ENCODE measurements at places on chromosomes 6 and 20.

DNA sequence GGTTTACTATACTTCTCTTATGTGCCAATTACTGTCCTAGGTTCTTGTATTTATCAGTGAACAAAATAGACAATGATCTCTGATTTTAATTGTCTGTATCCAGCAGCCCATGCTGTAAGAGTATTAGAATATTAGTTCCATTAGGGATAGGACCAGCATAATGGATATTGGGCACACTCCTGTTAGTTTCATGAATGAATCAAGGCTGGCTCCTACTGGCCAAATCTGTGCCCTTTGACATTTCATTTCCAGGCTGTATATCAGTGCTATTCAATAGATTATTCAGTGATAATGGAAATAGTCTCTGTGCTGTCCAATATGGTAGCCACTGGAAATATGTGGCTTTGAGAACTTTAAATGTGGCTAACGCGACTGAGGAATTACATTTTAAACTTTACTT, 1007.9 kb upstream of the FLRT3 start:
- DNase-seq: no peak

DNA sequence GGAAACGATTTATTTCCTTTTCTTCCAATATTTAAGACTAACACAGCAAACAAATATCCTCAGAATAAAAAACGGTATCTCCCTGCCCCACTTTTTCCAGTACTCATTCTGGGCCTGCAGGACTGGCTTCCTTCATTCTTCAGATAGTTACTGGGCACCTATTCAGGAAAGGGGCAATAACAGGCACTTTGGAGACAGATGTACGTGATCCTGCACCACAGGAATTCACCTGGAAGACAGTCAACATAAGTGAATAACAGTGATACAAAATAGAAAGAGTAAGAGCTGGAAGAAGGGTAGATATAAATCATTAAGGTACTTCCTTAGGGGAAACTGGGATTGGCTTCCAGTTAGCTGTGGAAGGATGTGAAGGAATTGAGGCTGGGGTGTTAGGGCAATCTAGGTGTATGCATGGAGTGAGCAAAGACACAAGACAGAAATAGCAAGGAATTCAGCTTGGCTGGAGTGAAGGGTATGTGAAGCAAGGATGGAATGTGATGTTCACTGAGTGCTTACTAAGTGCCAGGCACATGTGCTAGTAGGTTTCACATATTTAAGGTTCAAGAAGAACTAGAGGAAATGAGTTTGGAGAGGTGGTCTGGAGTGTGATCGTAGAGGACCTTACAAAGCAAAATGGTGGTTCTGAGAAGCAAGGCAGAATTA, 49.3 kb upstream of the FAM83C start:
- DNase-seq: no peak

DNA sequence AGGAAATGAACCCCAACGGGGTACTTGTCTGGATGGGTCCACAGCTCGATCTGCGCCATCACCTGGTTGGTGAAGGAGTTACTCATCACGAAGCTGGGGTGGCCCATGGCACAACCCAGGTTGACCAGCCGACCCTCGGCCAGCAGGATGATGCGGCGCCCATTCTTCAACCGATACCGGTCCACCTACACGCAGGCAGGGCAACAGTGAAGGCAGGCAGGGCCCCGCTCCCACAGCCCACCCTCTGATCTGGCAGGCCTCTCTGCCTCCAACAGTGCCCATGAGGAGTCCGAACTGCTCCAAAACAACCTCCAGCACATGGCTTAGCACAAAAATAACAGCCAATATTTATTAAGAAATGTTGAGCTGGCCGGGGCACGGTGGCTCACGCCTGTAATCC, 17.7 kb downstream of the AHCY start:
- no peak for DNase-seq

DNA sequence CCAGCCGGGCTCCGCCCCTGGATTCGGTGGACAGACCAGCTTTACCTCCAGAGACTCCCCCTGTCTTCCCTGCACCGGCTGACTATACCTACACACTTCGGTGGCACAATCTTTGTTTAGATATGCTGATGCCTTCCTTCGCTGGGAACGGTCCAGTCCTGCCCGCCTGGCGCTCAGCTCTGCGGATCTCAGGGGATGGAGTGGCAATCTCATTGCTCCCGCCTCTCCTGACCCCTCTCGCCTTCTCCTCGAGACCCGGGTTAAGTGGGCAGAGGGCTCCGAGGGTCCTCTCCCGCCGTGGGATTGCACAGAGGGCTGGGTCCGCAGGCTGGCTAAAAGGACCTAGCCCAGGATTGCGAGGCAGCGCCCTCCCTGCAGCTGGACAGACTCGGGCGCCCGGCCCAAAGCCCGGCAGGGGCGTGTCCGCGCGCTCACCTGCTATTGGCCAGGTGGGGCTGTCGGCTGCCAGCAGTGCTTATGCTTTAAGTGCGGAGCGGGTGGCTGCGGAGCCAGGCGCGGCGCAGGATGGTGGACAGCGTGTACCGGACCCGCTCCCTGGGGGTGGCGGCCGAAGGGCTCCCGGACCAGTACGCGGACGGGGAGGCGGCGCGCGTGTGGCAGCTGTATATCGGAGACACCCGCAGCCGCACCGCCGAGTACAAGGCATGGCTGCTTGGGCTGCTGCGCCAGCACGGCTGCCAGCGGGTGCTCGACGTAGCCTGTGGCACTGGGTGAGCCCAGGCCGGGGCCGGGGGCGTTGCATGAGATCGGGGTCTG, at the start of gene GNMT:
Gene GNMT (plus strand): TSS at position 512 of the 777 bp plus-strand sequence. CDS start 14 bp downstream, at position 526.
- peak; percentile 62 for DNase-seq

DNA sequence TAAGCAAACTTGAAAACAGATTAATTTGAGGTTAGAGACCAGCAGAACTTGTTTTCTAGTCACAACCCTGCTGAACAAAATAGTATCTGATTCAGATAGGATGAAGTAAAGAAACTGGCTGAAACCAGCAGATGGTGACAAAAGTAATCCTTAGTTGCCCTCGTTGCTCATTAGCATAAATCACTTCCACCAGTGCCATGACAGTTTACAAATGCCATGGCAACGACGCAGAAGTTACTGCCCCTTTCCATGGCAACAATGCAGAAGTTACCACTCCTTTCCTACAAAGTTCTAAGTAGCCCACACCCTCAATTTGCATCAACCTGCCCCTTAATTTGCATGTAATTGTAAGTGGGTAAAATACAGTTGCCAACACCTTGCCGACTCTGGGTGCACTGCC, 23.7 kb downstream of the SNRPB start:
- DNase-seq: no peak

DNA sequence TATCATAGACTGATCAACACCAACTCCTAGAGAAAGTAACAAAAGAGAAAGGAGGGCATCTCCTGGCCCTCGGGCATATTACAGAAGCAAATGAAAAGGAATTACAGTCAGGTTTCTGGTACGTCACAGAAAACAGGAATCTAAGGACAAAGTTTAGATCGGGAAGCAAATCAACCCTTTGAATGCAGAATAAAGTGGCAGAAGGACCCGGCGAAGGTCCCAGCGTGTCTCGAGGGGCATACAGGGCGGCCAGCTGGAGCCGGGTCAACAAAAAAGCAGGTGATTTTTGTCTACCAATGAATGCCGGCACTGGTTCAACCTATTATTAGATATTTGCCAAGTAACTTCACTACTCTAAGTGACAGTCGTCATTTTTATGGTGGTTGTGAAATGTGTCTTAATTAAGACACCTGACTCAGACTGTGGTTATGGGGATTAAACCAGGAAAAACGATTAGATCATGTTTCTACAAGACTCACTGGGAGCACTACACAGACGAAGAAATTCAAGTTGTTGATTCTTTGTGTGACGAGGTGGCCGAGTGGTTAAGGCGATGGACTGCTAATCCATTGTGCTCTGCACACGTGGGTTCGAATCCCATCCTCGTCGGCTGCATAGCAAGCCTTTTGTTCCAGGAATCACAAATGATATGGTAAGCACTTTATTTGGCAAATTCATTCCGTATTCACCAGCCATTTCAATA, 12.4 kb upstream of the ZSCAN9 start:
- no peak for DNase-seq

DNA sequence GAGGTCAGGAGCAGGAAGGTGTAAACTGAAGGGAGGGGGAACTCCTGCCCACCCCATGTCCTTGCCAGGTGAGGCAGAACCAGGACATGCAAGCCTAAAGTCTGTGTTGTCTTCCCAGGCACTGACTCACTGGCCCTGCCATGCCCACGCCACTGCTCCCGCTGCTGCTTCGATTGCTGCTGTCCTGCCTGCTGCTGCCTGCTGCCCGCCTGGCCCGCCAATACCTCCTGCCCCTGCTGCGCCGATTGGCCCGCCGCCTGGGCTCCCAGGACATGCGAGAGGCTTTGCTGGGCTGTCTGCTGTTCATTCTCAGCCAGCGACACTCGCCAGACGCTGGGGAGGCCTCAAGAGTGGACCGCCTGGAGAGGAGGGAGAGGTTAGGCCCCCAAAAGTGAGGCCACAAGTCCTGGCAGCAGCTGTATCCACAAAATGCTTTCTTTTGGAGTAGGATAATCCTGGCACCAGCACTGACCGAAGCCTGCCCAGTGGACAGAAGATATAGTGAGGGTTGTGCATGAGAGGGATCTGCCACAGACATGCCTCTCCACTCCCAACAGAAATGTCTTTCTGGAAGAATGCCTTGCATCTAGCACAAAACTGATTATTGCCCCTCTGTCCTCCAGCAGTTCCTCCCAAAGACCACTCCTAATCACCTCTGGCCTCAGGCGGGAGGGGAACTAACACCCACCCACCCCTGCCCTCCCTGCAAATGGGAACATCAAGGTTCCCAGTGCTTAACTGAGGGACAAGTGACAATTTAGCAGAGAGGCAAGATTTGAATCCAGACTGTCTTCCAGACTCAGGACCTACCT, 812 bp downstream of the MYMX start:
- no peak for DNase-seq

DNA sequence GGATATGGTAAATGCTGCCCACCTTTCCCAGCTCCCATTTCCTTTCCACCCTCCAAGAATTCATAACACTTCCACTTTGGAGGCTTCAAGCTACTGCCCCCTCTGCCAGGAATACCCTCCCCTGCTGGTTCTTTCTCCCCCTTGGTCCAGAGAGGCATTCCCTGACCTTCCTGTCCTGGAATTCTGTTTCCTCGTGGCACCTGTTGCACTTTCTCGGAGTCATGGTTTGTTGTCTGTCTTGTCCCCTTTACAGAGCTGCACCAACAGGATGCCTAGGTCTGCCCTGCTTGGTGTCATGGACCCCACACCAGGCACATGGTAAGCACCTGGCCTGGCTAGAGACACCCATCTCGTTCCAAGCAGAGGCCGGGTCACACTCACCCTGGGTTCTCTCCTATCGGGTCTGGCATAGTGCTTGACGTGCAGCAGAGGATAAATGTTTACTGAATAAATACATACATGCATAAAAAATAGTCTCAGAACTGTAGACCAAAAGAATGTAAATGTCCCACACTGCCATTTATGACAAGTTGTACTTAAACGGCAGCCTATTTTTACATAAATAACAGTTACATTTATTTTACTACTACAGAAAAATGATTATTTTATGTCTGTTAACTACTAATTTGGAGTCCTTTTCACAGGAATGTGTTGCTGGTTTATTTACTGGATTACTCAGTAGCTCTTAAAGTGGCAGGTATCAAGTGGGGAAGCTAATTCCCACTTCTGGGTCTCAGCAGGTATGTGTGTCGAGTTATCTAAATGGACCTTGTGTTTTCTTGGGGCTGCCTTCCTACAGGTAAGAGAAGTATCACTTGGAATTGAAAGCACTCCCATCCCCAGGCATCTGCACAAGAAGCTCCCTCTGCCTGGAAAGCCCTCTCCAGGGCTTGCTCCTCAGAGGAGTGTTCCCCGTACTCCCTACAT, 69.3 kb downstream of the KIF13A start:
- no peak for DNase-seq

DNA sequence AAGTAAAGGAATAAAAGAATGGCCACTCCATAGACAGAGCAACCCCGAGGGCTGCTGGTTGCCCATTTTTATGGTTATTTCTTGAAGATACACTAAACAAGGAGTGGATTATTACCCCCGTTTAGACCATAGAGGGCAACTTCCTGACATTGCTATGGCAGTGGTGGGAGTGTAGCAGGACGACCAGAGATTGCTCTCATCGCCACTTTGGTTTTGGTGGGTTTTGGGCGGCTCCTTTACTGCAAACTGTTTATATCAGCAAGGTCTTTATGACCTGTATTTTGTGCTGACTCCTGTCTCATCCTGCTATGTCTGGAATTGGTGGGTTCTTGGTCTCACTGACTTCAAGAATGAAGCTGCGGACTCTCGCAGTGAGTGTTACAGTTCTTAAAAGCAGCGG, 78.7 kb downstream of the C6orf52 start:
- no peak for DNase-seq

- no peak for DNase-seq
These were observed 42.1 kb upstream of the SRPK1 start for GRCh38 chr6:35962779-35963560.

DNA sequence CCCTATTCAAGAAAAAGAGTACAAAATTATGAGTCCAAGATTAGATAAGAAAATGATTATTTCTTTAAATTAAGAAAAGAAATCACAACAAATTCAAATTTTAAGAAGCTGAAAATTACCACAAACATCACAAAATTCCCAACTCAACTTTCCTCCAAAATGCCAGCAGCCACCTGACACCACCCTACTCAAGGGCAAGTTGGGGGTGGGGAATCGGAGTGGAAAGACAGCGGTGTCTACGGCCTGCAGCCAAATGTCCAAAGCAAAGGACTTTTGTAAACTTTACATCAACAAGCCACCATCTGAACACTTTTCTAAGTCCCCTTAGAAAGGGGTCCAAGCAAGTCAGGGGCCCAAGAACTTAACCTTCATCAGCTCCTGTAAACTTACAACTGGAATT, 1.6 kb upstream of the EYA2 start:
- no peak for DNase-seq

DNA sequence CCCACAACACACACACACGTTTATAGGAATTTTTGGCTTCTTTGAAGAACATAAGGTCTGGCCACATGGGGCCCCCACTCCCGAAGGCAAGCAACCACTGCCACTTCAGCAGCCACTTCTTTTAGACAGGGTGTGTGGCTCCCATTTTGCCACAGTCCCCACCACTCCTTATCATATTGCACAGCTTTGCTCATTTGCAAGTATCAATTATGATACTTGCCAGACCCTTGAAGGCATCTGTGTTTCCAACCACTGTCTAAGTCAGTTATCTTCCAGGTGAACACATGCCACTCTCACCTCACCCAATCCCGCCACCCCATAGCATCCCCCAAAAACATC, 73.1 kb downstream of the NOL4L start:
- DNase-seq: no peak
